Prostate gland (tissue), 2 donors: ENCODE measurements at places on chromosomes 2 and 18. TPM values are rescaled to one million over a fixed set of nuclear protein-coding genes. Genes with fewer than 3 reads are reported as not detected.

Gene C1QL2
- total RNA-seq, result 0.23 TPM

DNA sequence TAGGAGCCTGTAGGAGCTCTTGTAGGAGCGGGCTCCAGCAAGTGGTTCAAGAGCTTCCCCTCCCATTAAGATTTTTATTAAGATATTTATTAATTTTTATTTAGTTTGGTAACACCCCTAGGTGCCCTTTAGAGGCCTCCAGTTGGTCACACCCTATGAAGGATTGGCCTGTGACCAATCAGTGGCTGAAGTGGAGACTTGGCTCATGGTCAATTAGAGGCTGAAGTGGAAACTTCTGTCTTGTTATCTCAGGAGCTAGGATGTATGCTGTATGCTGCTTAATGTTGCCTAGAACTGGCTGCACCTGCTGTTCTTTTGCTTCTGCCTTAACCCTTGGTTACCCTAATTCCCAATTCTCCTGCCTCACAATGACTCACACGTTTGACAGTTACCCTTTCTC is 48.7 kb downstream of the DHRS9 start:
- no peaks in the 10 kb centered on the region for H3K36me3 ChIP-seq
- no peak overlapping the region for H3K27ac ChIP-seq
- H3K4me1 ChIP-seq, result no peaks in the 10 kb centered on the region
- no peak overlapping the region for H3K4me3 ChIP-seq
- DNase-seq, result no peak
- no peaks in the 10 kb centered on the region for H3K27me3 ChIP-seq

GRCh38 chr18:20971886-20972267 is 139.7 kb downstream of the ROCK1 start:
- no peaks in the 10 kb centered on the region for H3K27me3 ChIP-seq
- no peak overlapping the region for H3K4me3 ChIP-seq
- no peak for DNase-seq

- H3K4me3 ChIP-seq, result no peak overlapping the region
- peaks cover 12% of the 10 kb centered on the region for H3K4me1 ChIP-seq
- no peak for DNase-seq
- no peaks in the 10 kb centered on the region for H3K36me3 ChIP-seq
- H3K27me3 ChIP-seq, result no peaks in the 10 kb centered on the region
These were observed 1.2 kb upstream of the ITM2C start for GRCh38 chr2:230863442-230864121.

Gene PSD4
- 139 TPM for total RNA-seq

Gene MC4R
- not detected for total RNA-seq

Gene AQP12B
- not detected for total RNA-seq

DNA sequence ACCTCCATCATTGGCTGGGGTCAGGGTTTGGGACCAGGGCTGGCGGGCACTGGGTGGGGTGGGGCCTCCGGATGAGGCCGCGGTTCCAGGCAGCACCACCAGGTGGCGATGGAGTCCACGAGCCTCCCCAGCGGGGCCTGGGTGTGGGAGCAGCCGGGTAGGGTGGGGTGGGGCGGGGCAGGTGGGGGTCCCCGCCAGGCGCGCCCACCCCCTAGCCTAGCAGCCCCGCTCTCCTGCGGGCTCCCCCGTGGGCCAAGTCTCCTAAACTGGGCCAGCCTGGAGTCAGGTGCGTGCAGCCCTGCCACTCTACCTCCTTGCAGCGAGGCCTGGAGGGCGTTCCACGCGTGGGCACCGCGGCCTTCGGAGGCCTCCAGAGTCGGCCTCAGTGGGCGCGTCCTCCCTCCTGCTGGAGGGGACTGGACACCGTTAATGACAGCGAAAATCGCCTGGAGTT is 187.5 kb downstream of the TWIST2 start:
- no peaks in the 10 kb centered on the region for H3K4me1 ChIP-seq
- no peak overlapping the region for H3K27ac ChIP-seq
- DNase-seq, result no peak
- H3K27me3 ChIP-seq, result no peaks in the 10 kb centered on the region
- no peak overlapping the region for H3K4me3 ChIP-seq
- no peaks in the 10 kb centered on the region for H3K36me3 ChIP-seq

Gene AUP1
- total RNA-seq, result 124 TPM

DNA sequence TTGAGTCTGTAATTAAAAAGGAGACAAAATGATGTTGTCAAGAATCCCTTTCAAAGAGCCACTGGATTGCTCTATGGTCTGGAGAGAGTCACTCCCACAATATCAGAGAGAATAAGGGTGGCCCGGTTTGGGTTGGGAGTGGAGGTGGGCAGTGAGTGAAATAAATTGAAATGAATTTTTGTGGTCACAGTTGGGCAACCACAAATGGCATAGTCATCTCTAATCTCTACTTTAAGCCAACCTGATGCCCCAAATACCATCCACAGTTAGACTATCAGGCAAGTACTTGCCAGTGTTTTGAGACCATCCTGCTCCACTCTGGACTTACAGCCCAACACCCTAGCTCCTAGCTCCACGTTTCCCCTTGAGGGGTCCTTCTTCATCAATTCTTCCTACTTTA is 559.7 kb downstream of the BCL11A start:
- no peak overlapping the region for H3K4me3 ChIP-seq
- no peak overlapping the region for H3K27ac ChIP-seq
- no peaks in the 10 kb centered on the region for H3K4me1 ChIP-seq
- H3K36me3 ChIP-seq, result no peaks in the 10 kb centered on the region
- no peak for DNase-seq

DNA sequence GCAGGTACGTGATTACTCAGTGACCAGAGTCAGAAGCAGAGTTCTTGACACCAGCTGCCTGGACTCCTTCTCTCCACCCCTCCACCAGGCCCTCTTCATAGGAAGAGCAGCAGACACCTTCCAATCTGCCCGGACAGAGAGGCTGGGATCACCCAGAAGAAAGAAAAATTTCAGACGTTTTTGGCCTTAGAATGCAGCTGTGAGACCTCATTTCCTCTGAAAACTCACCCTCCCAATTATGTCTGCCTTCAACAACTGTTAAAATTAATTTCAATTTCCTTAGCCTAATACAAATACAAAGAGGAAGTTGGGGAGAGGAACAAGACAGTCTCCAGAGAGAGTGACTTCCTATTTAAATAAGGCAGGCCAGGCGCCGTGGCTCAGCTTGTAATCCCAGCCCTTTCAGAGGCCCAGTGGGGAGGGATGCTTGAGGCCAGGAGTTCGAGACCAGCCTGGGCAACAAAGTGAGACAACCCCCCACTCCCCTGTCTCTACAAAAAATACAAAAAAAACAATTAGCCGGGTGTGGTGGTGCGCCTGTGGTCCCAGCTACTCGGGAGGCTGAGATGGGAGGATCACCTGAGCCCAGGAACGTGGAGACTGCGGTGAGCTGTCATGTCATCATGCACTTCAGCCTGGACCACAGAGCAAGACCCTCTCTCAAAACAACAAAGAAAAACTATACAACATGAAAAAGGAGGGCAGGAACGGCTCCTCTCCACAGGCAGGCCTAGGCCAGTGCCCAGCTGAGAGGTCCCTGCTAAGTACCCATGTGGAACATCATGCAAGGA is 1.6 kb downstream of the SLC66A2 start:
- no peaks in the 10 kb centered on the region for H3K36me3 ChIP-seq
- H3K27me3 ChIP-seq, result no peaks in the 10 kb centered on the region
- peaks cover 10% of the 10 kb centered on the region for H3K4me1 ChIP-seq
- H3K4me3 ChIP-seq, result peak overlapping the region; percentile 90
- no peak overlapping the region for H3K27ac ChIP-seq
- DNase-seq, result no peak

Gene HTR2B
- total RNA-seq, result not detected

DNA sequence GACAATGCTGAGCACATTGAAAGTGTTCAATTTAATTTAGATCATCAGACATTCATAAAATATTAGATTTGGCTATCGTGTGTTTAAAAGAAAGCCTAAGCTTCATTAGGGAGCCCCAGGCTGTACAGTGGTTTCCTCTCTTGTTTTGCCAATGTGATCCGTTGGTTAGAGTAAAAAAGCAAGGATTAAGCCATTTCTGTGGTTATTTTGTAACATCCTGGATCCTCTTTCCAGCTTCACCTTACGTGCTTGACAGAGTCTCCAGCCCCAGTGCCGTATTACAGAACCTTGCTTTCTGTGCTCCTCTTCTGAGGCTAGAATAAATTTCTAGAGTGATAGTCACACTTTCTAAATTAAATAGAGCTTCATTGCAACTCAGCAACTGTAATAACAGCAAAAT is 289.3 kb upstream of the LINC00305 start:
- no peaks in the 10 kb centered on the region for H3K36me3 ChIP-seq
- H3K4me1 ChIP-seq, result no peaks in the 10 kb centered on the region
- H3K27me3 ChIP-seq, result no peaks in the 10 kb centered on the region
- H3K4me3 ChIP-seq, result no peak overlapping the region
- DNase-seq, result no peak

GRCh38 chr18:32763293-32763692 is 9.5 kb downstream of the KLHL14 start:
- no peaks in the 10 kb centered on the region for H3K27me3 ChIP-seq
- H3K4me3 ChIP-seq, result no peak overlapping the region
- no peak for DNase-seq
- no peak overlapping the region for H3K27ac ChIP-seq

DNA sequence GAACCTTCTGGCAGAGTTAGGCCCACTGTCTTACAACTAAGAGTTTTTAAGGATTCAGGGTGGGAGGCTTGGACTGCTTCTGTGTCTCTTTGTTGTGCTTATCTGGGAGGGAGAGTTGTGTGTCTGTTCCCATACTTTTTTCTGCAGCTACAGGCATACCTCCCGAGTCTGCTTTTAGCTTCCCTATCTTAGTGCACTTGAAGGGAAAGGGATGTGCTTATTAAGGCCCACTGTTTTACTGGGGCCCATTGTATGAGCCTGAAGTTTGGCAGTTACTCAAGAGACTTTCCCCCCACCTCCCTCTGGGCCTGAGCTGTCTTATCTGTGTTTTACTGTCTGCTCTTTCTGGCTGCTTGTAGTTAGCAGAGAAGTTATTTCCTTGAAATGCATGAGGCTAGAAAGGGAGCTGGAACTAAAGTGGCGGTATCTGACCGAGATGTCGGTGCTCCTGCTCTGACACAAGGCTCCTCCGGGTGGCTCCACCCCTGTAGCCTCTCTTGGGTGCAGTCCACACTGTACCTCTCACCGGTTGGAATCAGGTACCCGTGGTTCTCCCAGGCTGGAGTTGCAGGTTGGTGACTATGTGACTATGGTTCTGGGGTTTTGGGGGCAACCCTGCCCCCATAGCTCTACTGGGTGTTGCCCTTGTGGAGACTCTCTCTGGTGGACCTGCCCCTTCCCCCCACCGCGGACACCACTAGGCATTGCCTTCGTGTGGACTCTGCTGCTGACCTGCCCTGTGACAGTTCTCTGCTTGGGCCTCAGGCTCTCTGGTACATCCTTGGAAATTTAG is 12.9 kb downstream of the UBR3 start:
- no peaks in the 10 kb centered on the region for H3K27me3 ChIP-seq
- H3K36me3 ChIP-seq, result no peaks in the 10 kb centered on the region
- H3K4me1 ChIP-seq, result no peaks in the 10 kb centered on the region
- H3K27ac ChIP-seq, result no peak overlapping the region
- no peak for DNase-seq

GRCh38 chr2:16853088-16853487 is 187.5 kb upstream of the CYRIA start:
- H3K36me3 ChIP-seq, result no peaks in the 10 kb centered on the region
- H3K4me1 ChIP-seq, result no peaks in the 10 kb centered on the region
- no peaks in the 10 kb centered on the region for H3K27me3 ChIP-seq

DNA sequence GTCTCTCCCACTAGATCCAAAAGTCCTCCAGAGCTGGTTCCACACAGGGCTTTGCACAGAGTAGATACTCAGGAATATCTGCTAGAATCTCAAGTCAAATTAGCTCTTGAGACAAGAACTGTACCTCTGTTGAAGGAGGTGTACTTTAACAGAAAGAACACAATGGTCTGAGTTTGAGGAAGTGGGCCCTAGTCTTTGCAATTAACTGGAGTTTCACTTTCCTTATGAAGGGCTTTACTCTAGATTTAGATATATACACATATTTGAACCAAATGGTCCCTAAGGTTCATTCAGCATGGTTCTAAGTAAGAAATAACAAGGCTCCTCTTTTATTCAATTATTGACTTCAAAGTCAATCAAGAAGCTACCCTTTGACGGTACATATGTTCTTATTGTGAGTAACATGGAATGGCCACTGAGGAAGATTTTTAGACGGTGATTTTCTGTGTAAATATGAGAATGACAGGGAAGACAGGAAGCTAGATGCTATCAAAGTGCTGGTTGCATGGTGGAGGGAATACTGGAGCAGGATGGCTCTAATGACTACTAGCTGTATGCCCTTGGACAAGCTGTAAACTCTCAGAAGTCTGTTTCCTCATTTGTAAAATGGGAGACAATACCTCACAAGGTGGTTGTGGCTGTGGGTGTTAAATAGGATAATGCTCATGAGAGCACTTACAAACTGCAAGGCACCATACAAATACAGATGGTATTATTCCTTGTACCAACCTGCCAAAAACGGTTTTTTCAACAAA is 73.5 kb upstream of the SERTAD2 start:
- H3K27me3 ChIP-seq, result no peaks in the 10 kb centered on the region
- DNase-seq, result no peak
- H3K36me3 ChIP-seq, result no peaks in the 10 kb centered on the region
- H3K4me1 ChIP-seq, result no peaks in the 10 kb centered on the region
- peak overlapping the region; percentile 2 for H3K27ac ChIP-seq
- H3K4me3 ChIP-seq, result no peak overlapping the region

DNA sequence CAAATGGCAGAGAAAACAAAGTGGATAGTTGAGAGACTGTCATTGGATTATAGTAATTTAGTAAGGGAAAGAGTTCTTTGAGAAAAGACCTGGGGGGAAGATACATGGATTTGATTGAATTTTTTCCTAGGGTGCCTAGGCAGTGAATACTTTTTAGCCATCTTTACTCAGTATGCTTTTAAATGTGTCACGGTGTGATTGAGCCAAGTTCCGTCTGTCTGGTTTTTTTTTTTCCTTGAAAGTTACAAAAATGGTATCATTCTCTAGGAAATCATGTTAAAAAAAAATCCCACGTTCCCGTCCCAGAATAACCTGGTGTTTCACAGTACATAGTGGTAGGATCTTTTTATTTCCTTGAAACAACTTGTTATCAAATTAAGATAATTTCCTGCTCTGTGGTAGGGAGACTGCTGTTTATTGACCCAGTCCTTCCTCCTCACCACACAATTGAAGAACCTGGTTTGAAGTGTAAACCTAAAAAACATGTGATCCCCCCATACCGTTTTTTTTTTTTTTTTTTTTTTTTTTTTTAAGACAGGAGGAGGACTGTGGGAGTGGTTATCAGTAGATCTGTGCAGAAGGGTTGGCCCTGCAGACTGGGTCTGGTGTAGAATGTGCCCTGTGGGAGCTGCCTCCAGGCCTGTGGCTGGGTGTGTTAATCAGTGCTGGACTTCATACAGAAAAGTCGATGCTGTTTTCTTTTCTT is 55.1 kb downstream of the DGKD start:
- no peaks in the 10 kb centered on the region for H3K27me3 ChIP-seq
- peak overlapping the region; percentile 33 for H3K27ac ChIP-seq
- H3K36me3 ChIP-seq, result no peaks in the 10 kb centered on the region
- H3K4me1 ChIP-seq, result peaks cover 7% of the 10 kb centered on the region
